ENCODE measurements at places on chromosomes 6 and 20.

DNA sequence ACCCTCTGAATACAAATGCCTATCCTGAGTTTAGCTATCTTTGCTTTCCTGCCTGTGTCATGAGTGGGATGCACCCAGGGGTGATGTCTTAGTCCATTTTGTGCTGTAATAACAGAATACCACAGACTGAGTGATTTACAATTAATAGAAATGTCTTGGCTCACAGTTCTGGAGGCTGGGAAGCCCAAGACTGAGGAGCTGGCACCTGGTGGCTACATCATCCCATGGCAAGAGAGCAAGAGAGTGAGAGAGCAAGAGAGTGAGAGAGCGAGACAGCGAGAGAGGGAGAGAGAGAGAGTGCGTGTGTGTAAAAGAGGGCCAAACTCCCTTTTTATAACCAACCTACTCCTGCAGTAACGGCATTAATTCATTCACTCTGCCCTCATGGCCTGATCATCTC is 76.8 kb downstream of the PRDM1 start:
- DNase-seq, result no peak

DNA sequence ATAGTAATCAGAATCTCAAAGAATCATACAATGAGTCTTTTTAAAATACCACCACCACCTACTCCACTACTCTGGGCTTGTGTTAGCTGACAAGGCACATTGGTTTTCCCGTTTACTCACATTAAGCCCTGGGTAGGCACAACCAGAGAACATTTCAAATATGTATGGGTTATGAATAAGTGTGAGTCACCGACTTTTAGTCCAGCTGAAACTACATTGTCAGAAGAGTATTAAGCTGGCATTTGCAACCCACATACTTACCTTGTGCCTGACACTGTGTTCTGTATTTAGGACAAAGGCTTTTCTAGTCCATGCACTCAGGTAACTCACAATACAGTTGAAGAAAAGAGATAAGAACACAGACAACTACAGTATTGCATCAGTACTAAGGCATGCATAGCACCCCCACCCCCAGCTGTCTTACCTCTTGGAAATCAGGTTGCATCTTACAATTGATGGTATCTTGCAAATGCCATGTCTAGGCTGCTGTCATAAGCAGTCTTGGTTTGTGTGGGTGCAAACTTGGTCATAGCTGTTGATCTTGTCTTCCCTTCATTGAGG is 40.3 kb upstream of the AHI1 start:
- DNase-seq, result peak; percentile 2

- no peak for DNase-seq
Measured at GRCh38 chr20:59937150-59937549, 3.0 kb downstream of the PPP1R3D start.

GRCh38 chr20:51087266-51087665 is 64.4 kb upstream of the KCNG1 start:
- DNase-seq, result no peak

All from stimulated activated CD8-positive, alpha-beta memory T cell treated with anti-CD3 and anti-CD28 coated beads, Interleukin-4, amount 100 ng/mL, for 4 hours (primary cell).